ENCODE measurements at places on chromosomes 12 and 14.

GRCh38 chr12:103728323-103728722, 112.7 kb downstream of the NT5DC3 start:
- no peak for DNase-seq

DNA sequence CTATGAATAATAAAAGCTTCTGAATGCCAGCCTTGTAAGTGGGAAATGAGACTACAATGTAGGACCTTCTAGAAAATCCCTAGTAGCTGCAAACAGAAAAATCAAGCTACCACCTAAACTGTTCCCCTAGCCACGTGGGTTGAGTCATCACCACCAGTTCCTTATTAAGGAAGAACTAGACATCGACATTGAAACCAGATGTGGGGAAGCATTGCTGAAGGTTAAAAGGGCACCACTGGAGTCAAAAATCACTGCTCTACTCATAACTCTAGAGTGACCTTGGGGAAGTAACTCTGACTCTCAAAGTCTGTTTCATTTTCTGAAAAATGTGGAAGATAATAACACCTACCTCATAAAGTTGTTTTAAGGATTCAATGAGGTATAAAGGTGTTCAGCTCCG, 9.4 kb upstream of the CNIH1 start:
- no peak for DNase-seq

GRCh38 chr12:47822863-47823262, 3.2 kb upstream of the HDAC7 start:
- no peak for DNase-seq

- no peak for DNase-seq
Measured at GRCh38 chr12:121990692-121991603, 30.7 kb upstream of the BCL7A start.

DNA sequence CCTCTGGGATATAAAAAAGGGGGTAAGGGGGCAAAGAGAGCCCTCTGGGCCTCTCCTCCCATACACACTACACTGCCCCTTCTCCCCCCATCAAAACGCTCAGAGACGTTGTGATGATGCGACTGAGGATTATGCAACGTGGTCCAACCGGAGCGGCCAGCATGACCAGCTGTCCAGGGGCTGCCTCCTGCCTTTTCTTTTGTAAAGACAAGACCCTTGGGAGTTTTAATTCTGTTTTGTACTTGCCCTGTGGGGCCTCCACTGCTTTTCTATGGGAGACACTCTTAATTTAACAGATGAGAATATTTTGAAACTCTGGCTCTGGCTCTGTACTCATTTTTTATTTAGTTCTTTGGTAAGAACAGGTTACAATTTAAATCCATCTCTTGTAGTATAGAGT, 7.2 kb downstream of the MBD6 start:
- no peak for DNase-seq

- no peak for DNase-seq
Measured at GRCh38 chr14:92414690-92415445, 91.9 kb downstream of the SLC24A4 start.

All from NT2/D1 (cell line).